ENCODE measurements at places on chromosomes 7 and 10. TPM values are rescaled to one million over a fixed set of nuclear protein-coding genes. Genes with fewer than 3 reads are reported as not detected.

- DNase-seq: no peak
Observed at GRCh38 chr10:100890141-100890672, 22.6 kb upstream of the SLF2 start.

GRCh38 chr7:117349570-117349969 is 26.7 kb upstream of the WNT2 start:
- no peak for DNase-seq

GRCh38 chr10:86979296-86979818 is 11.1 kb downstream of the ADIRF start:
- DNase-seq: no peak

DNA sequence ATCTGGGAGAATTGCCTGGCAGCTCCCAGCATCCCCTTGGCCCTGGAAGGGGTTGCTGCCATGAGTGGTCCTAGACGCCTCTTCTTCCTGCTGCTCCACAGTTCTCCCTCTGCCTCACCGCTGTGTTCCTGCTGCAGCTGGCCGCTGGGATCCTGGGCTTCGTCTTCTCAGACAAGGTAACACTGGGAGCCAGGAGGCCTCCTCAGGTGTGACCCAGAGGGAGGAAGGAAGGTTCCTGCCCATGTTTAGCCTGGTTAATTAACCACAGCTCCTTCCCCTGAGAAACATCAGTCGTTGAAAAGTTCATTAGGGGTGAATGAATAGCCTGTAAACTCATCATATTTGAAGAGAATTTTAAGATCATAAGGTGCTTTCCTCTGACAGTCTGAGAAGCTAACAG is 18.2 kb downstream of the TSPAN33 start:
- no peak for DNase-seq

GRCh38 chr7:26688936-26689506 is 175.4 kb downstream of the SKAP2 start:
- DNase-seq: no peak

DNA sequence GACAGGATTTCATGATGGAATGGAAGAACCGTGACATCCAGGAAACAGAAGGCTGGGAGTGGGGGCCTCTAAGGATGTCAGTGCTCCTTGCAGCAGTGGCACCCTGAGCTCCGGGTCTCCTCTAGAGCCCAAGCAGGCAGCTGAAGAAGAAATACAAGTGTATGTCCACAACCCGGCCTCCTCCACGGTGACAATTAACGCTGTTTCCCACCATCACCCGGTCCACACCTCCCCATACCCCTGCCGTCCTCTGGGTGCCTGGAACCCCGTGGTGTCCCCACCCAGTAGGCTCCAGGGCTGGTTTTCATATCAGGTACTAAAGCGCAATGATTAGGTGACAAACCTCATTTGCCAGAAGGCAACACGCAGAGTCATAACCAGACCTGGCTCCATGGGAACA is 30.3 kb downstream of the GRID1 start:
- DNase-seq: no peak

DNA sequence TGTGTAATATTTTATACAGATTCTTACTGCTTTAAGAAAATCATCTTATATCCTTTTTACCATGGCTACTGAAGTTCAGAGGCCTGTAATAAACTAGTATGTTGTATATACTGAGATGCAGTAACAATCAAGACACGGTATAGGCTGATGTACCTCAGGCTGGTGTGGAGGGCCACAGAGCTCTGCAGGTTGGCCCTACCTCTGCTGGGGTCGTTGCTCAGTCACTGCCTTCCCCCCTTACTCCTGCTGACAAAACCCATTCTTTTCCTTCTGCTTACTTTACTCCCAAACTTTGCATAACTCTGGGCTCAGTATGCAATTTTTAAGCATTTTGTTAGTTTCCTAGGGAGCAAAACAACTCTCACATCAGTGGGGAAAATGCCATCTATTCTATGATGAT is 200.1 kb upstream of the FOXP2 start:
- no peak for DNase-seq

GRCh38 chr10:110803830-110804338 is 67.8 kb upstream of the PDCD4 start:
- DNase-seq: no peak

DNA sequence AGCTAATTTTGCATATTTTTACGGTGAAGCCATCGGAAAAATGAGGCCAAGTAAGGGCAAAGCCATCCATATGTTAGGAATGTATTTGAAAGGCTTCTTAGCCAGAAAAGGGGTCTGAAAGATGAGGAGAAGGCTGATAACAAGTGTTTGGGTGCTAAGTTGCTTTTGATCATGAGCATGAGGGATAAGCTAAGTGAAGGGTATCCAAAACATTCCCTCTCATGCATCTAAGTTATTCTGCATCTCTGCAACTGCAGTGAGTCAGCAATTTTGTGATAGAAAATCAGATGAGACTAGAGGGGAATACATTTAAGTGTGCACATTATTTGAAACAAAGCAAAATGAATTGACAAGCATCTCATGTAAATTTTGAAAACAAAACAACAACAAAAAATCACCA is 282.8 kb downstream of the GPR158 start:
- no peak for DNase-seq

- no peak for DNase-seq
Observed at GRCh38 chr7:28539289-28539981, 127.1 kb downstream of the CREB5 start.

- DNase-seq: no peak
Observed at GRCh38 chr7:157973971-157974677, 613.5 kb downstream of the PTPRN2 start.

- no peak for DNase-seq
Observed at GRCh38 chr7:30785786-30786185, 14.6 kb downstream of the MINDY4 start.

GRCh38 chr10:91935886-91936285 is 12.3 kb downstream of the BTAF1 start:
- DNase-seq: no peak

- DNase-seq: no peak
Observed at GRCh38 chr10:35379226-35380137, 43.2 kb downstream of the CCNY start.

DNA sequence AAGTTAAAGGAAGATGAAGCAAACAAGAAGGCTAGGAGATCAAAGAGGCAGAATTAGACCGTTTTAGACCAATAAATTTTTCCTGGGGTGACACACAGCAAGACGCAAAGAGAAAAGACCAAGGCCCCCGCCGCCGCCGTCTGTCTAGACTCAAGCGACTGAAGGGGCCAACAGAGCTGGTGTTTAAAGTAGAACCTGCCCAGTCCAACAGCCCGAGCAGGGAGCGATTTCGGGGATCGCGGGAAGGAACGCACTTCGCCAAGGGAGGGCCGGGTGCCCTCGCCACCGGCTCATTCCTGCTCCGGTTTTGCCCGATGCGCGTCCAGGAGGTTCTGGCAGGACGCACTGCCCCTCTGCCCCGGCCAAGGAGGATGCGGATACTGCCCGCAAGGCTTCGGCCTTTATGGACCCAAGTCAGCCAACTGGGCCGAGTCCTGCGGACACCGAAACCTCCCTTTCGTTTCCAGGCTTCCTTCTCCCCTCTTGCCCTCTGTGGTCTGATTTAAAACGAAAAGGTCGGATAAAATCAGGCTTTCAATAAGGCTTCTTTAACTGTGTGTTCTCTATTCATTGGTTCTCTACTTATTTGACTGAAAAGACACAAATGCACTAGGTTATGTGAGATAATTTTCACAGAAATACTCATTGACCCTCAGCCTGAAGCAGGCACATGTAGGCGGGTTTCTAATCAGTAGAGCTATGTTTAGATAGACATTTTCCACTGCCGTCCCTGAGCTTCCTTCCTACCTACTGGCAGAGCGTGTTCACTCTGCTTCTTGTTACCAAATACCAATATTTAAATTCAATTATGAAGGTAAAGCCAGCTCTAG is 2.2 kb upstream of the HOXA7 start:
- DNase-seq: no peak

DNA sequence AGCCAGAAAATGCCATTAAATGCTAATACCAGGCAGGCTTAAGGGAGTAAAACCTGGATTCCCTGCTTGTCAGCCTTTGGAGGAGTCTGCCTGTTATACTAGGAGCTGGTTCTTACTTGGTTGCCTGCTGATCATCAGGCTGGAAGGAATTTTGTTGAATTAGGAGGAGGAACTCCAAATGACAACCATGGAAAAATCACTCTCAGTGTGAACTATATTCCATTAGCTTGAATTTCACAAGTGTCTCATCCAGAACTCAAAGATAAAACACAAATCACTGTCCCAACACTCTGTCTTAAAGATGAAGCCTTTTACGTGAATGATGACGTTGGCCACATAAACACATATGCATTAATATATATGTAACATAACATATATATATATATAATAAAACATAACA is 238.9 kb upstream of the PLXDC2 start:
- no peak for DNase-seq

- no peak for DNase-seq
Observed at GRCh38 chr10:122861711-122862161, 16.1 kb upstream of the CUZD1 start.

DNA sequence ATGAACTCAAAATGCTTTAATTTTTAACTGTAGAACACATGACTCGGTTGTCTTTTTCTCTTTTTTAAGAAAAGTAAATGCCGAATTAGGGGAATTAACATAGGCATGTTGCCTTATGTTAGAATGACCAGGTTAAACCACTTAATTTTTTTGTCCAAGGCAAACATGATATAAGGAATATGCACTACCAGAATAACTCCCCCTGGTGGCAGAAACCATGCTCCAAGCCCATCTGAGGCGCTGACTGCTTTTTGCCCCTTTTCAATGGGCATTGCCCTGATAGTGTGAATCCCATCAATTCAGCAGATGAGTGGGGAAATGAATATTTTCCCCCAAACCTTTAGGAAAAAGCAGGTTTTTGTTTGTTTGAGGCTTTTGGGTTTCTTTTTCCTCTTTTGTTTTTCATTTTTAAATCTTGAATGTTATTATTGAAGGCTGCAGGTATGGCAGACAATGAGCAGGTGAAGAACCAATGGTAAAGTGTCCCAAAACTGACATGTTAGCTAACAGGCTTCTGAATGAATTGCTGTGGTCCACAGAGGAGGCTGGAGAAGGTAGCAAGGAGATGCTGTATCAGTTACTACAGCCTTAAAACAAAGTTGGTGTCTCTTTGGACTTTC is 284.3 kb downstream of the SORCS3 start:
- peak; percentile 7 for DNase-seq

DNA sequence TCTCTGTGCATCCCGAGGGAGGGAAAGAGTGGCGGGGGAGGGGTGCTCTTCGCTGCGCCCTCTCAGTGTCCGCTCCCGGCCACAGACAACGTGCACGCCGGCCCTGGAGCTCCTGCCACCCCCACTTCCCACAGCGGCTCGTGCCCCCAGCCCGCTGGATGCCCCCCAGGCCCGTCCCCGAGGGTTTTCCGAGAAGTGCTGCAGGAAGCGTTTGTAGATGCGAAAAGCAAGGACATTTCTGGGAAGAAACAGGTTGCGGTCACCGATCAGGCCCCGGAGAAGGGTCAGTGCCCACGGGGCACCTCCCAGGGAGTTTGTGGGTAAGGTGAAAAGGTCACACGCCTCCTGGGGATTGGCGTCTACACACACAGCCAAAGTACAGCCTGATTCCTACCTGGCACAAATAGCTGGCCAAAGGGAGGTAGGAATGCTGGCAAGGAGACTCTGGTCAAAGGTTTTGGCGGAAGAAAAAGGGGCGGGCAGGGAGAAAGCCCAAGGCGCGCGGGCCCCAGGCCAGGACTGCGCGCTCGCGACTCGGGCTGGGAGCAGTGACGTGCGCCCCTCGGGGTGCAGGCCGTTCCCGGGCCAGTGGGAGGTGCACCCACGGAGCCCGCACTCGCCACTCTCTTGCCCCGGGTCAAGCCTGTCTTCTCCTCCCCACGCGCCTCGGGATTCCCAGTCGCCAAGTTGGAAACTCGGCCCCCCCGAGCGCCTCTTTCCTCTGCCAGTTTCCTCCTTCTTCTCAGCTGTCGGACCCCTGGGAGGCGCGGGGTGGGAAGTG is 1.5 kb upstream of the NRP1 start:
- DNase-seq: no peak

- no peak for DNase-seq
Observed at GRCh38 chr10:31838065-31838464, 90.6 kb downstream of the ARHGAP12 start.

GRCh38 chr10:129030996-129031843 is 435.8 kb upstream of the MGMT start:
- no peak for DNase-seq

DNA sequence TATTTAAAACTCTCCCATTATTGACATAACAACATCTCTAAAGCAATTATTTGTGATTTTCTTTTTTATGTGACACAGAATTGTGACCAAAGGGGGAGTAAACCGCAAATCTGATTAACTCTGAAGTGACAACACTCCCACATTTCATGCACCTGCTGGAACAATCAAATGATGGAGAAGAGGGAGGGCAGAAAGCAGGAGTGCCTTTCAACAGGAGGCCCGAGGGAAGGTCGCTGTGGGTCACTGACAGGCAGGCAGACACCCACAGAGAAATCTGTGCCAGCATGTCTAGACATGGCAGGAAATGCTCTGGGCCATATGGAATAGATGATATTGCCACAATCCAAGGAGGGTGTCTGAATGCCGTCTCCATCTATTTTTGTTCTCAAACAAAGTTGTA is 247.3 kb downstream of the DOCK4 start:
- DNase-seq: no peak

- DNase-seq: no peak
Observed at GRCh38 chr7:148747274-148747673, 48.6 kb downstream of the CUL1 start.

DNA sequence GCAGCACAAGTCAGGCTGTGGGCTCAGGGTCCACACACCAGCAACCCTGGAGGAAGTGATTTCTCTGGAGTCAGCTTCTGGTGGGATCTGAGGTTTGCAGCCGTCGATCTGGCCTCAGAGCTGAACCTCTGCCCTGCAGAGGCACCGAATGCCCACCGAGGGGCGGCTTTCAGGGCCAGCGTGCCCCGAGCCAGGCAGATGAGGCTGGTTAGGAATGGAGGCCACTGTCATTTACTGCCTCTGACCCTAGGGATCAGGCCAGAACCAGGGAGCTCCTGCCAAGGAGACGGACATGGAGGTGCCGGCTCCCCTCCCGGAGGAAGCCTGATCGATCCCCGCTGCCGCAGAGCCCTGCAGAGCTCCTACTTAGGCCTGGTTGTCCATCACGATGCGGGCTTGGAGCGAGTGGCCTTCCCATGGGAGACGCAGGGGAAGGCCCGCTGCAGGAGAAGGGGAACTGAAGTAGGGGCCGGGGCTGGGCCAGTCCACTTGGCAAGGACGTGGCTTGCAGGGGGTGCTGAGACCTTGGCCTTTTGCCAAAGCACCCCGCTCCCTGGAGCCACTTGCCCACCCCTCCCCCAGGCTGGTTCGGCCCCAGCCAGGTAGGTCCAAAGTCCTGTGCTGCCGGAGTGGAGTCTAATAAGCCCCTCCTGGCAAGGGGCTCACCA is 19.6 kb upstream of the ELFN1 start:
- DNase-seq: no peak

GRCh38 chr10:61302124-61302523 is 151.1 kb downstream of the TMEM26 start:
- no peak for DNase-seq

GRCh38 chr7:48180981-48181380 is 9.7 kb downstream of the ABCA13 start:
- DNase-seq: no peak

MCM10 gene
- 2.5 TPM for total RNA-seq

SLIT1 gene
- total RNA-seq: 42.7 TPM

GRID1 gene
- total RNA-seq: 16.5 TPM

PITX3 gene
- not detected for total RNA-seq

LLCFC1 gene
- total RNA-seq: not detected

CAMK1D gene
- 18.9 TPM for total RNA-seq

DYDC2 gene
- total RNA-seq: 1.4 TPM

DOCK4 gene
- 109 TPM for total RNA-seq

BHLHA15 gene
- total RNA-seq: 10.0 TPM

LRRC4 gene
- 18.4 TPM for total RNA-seq

CRTAC1 gene
- total RNA-seq: 11.2 TPM

REPIN1 gene
- total RNA-seq: 26.8 TPM
